Right lobe of liver (tissue), 6 donors: ENCODE measurements at places on chromosomes 16 and 17.
A peak's percentile ranks its signal among the peaks of the same experiment; 100 is the strongest.

GRCh38 chr17:81285179-81285878 is 9.8 kb downstream of the SLC38A10 start:
- peak; percentile 76 for DNase-seq

- no peak for DNase-seq
These were observed 736.4 kb upstream of the GOT2 start for GRCh38 chr16:59470556-59470955.

GRCh38 chr17:77565166-77565565 is 393.3 kb upstream of the TNRC6C start:
- no peak for DNase-seq

GRCh38 chr16:47309581-47310312 is 151.1 kb downstream of the ITFG1 start:
- DNase-seq, result no peak

DNA sequence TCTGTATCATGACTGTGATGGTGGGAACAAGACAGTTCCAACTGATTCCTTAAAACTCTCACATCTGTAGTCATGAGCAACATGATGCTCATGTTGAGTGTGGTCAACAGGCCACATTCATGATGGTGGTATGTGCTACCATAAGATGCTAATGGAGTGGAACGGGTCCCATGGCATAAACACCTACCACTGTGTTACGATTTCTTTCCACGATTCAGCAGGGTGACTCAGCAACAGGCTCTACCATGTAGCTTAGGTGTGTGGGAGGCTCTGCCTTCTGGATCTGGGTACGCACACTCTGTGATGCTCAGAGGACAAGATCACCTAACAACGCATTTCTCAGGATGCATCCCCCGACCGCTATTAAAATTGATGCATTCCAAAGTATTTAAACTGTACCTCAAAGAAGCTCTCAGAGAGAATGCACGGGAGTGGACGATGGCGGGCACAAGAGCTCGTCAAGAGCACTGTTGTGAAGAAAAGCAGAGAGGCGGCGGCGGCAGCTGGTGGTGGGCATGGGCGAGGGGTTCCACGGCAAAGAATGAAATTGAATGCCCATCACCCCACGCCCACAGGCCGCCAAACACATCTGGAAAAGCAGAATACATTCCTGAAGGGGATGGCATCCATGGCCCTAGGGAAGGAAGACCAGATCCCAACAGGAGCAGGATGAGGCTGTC is 133.3 kb downstream of the ZNF778 start:
- no peak for DNase-seq

DNA sequence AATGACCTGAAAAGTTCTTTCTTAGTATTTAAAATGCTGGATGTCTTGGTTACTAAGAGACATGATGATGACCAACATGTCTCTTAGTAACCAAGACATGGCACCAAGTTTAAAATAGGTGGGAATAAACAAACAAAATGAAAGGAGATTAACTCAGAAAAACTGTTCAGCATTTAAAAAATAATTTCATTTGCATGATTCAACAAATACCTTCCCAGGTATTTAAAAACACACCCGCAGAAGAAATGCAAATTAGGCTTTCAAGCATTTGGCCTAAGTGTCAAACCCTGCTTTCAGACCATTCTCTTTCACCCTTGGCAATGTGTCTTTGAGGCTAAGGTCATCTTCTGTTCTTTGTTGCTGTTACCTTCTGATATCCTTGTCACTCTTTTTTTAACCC is 91.4 kb upstream of the CORO6 start:
- DNase-seq, result no peak

DNA sequence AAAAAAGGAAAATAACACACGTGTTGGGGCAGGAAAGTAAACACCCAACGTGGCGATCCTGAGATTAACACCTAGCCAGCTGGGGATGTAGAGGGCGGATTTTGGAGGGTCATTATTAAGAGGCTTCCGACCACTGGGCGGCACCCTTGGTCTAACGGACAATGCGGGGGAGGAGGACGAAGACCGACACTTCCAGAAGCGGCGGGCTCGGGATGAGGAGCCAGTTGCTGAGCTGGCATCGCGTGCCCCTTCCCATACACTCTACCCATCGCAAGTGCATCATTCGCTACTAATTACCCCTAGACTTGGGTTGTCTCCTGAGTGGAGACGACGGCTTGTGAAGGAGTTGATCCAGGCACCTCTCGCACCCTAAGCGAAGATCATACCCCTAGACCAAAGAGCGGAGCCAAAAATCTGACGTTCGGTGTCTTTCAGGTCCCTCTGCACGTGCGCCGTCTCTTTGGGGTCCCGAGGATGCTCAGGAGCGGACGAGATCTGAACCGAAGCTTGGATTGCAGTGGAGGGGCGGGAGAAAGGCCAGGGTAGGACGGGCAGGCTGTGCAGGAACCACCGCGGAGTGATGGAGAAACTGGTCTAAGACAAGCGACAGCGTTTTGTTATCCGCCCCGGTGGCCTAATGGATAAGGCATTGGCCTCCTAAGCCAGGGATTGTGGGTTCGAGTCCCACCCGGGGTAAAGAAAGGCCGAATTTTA is 17.6 kb downstream of the ZNF213 start:
- DNase-seq, result peak; percentile 72

GRCh38 chr16:6019490-6019991 is 921.9 kb upstream of the EEF2KMT start:
- no peak for DNase-seq

DNA sequence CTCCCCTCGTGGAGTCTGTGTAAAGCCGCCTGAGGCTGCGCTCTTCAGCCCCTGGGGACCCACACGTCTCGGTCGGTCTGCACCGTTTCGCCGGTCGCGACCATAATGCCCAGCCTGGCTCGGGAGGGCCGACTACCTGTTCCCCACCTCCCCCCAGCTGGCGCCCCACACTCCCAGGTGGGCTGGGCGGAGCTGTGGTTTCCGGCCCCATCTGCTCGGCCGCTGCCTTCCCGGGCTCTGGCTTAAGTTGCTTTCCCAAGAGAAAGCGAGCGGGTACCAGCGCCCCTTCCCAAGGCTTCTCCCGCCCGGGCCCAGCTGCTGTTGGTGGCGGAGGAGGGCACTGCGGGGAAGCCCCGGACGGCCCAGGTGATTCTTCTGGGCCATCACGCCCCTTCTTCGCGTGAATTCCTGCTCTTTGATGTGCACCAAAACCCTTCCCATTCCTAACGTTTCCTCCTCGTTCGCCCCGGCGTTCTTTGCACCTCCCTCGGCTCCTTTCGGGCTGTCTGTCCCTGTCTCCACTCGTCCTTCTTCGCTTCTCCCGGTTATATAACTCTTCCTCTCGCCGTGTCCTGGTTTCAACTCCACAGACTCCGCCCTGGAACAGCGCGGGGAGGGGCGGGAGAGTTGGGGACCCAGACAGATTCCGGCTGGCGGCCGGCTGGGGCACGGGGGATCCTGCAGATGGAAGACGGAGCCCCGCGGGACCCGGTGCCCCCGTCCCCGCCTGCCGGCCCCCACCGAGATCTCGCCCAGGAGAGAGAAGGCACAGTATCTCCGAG is 2.0 kb downstream of the KDM6B start:
- peak; percentile 76 for DNase-seq

GRCh38 chr17:70208080-70208794 is 38.9 kb downstream of the KCNJ2 start:
- DNase-seq, result no peak

DNA sequence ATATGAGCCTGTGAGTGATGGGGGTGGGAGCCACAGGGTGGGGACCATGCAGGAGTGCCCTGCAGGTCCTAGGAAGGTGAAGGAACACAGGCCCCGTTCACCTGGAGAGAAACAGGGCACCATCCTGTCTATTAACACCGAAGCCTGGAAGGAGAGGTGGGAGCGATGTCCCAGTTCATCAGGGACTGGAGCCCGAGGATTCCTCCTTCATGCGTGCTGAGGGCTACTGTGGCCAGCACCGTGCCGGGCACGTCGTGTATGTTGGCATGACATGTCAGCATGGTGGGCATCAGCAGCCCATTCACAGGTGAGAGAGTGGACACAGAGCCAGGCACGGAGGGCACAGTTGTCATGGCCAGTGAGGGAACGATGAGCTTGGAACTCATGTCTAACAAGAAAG is 1.4 kb downstream of the WFIKKN2 start:
- no peak for DNase-seq

DNA sequence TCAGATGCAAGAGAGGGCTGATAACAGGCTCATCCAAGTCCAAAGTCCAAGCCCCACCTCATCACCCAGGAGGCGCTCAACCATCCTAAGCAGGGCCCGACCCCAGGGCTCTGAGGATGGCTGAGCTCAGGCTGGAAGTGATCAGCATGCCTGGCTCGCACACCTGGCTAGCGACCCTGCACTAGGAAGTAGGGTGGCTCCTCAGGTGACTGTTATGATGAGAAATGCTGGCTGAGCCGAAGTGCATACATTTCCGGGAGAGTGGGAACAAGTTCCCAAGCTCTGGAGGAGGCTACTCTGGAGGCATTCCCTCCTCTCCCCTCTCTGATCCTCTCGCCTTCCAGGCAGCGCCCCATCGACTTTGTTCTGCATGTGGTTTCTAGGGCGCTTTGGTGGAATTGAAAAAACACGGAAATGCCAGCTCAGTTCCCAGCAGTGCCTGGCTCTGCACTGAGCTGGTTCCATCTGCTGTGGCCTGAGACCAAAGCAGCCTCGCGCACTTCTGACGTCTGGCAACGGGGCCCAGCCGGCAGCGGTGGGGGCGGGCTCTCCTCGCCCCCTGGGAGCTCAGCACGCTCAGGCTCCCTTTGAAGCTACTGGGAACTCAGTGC is 130.3 kb downstream of the IRF8 start:
- DNase-seq, result no peak

DNA sequence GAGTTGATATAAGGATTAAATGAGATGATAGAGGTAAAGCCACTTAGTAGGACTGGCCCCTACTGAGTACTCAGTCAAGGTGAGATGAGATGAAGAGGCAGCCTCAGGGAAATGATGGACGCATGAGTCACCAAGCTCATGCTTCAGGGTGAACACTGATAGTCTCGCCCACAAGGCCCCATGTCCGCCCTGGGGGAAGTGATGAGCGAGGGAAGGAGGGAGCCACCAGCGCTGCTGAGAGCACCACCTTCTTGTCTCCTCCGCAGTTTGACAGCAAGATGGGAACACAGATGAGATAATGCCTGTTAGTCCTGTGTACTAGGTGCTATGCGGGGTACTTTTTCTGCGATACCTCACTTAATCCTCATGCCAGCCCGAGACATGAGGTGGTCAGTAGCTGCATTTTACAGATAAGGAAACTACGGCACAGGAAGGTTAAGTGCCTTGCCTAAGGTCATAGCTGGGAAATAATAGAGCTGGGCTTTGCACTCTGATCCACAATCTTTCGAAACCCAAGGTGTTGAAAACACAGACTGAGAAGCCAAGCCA is 383.0 kb downstream of the CPPED1 start:
- no peak for DNase-seq

GRCh38 chr17:76174037-76174436 is 33.0 kb upstream of the FOXJ1 start:
- DNase-seq, result no peak

- DNase-seq, result no peak
These were observed 23.5 kb downstream of the SPECC1 start for GRCh38 chr17:20032636-20033035.

DNA sequence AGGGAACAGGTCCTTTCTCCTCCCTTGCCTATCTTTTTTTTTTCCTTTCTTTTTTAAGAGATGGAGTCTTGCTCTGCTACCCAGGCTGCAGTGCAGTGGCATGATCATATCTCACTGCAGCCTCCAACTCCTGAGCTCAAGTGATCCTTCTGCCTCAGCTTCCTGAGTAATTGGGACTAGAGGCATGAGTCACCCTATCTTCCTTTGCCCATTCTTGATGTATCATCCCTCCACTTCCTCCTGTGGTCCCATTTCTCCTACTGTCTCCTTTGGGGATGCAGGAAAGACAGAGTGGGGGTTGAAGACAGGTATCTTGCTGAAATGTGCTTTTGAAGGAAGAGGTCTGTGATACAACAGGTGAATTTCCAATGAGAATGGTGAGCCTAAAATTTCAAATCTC is 5.5 kb downstream of the MYO19 start:
- no peak for DNase-seq

- DNase-seq, result no peak
These were observed 44.1 kb downstream of the GTF3C1 start for GRCh38 chr16:27505297-27506236.
